ENCODE measurements at places on chromosomes 7 and 10. TPM values are rescaled to one million over a fixed set of nuclear protein-coding genes. Genes with fewer than 3 reads are reported as not detected.

- DNase-seq = no peak
Observed at GRCh38 chr10:110932505-110933180, 13.2 kb downstream of the SHOC2 start.

DNA sequence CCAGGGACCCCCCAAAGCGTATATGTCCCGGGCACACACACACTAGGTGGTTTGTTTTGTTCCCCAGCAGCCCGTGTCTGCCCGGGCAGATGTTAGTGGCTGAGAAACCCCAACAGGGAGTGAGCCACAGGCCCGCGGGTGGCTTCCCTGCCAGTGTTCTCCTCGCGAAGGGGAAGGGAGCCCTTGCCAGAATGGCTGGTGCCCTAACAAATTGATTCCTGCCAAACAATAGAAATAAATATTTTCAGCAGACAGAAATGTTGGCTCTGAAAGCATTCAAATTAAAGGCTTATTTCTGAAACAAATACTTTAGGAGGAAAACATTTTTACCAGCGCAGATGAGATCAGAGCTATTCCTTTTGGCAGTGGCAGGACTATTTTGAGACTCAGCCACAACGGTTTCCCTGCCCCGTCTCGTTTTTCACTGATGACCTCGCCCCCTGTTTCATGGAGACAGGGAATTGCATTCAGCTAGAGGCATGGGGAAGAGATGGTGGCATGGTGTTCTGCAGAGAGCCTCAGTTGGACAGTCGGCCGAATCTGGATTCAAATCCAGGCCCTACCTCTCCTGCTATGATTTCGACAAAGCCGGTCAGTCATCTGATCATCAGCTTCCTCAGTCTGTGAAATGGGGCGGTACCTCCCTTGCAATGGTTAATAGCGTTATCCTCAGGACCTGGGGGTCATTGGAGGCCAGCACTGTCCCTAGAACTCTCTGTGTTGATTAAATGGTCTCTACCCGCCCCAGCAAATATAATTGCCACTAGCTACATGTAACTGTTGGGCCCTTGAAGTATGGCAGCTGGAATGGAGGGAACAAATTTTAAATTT, 84.5 kb downstream of the CUX1 start:
- DNase-seq = no peak

Gene WNT8B
- not detected for polyA plus RNA-seq

Gene DENND2A
- polyA plus RNA-seq = 45.8 TPM

DNA sequence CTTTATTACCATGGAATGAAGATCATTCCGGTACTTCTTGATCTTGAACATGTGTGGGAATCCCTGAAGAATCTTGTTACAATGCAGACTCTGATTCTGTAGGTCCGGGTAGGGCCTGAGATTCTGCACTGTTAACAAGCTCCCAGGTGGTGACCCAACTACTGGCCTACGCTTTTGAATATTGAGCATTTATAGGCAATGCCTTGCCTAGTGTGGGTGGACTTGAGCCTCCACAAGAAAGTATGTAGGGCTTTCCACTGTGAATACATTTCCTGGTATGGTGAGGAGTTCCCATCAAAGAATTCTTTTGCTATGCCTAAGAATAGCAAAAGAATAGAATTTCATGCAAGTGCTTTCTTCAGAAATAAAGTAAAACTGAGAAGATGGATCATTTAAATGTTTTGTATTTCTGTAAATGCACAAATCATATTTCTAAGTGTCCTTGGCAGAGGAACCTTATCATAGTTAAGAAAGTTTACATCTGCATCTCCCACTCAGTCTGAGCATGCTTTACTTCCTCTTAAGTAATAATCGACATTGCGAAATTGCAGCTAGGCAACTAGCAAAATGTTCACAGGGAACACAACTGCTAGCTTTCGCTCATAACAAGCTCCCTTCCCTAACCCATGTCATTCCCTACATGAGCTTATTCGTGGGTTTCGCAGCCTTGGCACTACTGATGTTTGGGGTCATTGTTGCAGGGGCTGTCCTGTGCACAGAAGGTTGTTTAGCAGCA, 71.4 kb downstream of the AHR start:
- DNase-seq = peak; percentile 83

Gene HOXA11
- 0.14 TPM for polyA plus RNA-seq

Data from AG04450 (cell line).